Endothelial cell (in vitro differentiated cells): ENCODE measurements at places on chromosomes 16 and 17.

DNA sequence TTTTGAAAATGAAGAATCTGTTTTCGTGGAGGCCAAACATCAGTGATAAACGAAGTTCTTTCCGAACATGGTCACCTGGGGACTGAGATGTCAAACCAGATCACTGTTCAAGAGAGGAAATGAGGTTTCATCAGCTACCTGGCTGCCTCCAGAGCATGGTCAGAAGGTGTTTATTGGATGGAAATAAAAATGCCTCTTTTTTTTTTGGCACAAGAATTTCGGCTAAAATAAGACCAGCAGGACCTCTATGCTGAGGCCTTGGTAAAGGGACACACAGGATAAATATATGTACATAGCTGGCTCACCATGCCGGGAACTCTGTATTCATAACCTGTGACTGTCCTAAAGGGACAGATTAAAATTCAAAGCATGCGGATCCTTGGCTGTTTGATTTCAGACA is 135.3 kb downstream of the UTP18 start:
- DNase-seq, result no peak

GRCh38 chr17:78366109-78366848 is 6.4 kb upstream of the SOCS3 start:
- no peak for DNase-seq

DNA sequence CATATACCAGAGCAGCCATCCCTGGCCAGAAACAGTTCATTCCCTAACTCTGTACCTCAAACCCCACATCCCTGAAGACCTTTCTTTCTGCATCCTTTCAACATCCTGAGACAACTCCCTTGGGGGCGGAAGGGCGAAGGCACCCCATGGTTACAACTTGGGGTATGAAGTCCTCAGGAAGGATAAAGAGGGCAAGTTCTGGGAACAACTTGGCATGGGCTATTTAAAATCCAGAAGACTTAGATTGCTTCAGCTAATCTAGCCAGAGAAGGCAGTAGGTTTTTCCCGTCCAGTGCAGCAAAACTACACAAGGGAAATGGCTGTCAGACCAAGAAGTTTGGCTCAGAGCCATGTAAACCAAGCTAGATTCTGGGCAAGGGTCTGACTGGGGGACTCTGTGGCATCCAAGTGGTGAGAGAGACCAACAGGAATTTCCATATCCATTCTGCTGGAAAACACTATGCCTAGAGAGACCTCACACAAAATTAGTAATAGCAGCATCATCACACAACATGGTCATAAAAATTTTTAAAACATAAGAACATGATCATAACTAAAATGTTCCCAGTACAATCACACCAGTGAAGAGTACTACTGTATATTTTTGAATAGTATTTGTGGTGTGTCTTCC is 113.2 kb downstream of the CDYL2 start:
- DNase-seq, result no peak

GRCh38 chr17:74471341-74471740 is 4.9 kb downstream of the CD300A start:
- no peak for DNase-seq

DNA sequence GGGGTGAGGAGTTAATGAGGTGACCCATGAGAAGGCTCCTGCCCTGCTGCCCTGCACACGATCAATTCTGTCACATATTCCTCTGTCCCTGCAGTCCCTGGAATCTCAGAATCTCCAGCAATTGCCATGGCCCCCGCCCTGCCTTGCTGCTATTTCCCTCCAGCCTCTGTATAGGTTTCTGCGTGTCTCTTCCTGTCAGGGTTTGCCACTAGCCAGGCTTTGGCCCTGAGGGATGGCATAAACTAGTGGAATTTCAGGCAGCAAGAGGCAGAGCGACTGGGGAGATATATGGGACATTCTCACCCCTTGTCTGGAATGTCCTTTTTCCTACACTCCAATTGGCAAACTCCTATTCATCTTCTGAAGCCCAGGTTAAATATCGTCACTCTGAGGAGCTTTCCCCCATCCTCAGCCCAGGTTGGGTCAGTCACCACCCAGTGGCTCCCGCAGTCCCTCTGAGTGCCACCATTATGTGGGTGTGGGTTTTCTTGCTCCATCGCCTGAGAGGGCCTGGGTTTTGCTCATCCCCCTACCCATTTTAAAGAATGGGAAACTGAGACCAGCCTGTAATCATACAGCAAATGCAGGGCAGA is 15.5 kb upstream of the NATD1 start:
- no peak for DNase-seq

DNA sequence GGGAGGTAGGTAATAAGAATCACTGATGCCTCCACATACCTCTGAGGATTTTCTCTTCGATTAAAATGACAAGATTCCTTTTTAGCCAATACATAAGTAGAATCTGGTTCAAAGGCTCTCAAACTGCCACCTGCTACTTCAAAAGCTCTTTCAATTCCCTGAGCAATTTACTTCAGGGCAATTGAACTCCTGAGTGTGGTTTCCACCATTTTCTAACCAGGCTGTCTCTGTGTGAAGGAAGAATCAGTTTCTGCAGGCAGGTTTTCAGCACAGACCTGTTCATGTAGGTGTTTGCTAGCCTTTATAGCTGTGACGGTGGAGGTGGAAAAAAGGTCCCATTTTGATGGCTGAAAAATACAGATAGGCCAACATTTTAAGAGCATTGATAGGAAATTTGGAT is 18.2 kb upstream of the HS3ST3B1 start:
- DNase-seq, result no peak

DNA sequence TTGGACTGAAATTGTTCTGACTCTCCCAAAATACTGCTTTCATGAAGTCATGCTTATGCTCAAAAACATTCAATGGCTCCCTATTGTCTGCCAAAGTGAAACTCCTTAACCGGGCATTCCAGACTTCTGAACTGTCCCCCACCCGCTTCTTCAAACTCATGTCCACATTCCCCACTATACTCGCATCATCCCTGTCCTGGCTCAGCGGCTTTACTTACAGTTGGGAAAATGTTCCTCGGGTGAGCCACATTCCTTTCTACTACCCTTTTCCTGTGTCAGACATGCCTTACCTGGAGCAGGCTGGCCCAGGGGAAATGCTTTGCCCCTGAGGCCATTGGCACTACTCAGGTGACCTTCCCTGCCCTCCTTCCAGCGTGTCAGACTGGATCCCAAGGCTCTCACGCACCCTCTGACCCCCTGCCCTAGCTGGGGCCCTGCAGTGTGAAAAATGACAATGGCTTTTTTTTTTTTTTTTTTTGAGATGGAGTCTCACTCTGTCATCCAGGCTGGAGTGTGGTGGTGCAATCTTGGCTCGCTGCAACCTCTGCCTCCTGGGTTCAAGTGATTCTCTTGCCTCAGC is 5.3 kb downstream of the CYGB start:
- no peak for DNase-seq

GRCh38 chr16:53055541-53056391 is 975 bp downstream of the CHD9 start:
- DNase-seq, result peak; percentile 37

- DNase-seq, result no peak
These were observed 44.1 kb upstream of the MGAT5B start for GRCh38 chr17:76824093-76824492.

- no peak for DNase-seq
These were observed 1.3 kb downstream of the NF1 start for GRCh38 chr17:31096106-31096436.

DNA sequence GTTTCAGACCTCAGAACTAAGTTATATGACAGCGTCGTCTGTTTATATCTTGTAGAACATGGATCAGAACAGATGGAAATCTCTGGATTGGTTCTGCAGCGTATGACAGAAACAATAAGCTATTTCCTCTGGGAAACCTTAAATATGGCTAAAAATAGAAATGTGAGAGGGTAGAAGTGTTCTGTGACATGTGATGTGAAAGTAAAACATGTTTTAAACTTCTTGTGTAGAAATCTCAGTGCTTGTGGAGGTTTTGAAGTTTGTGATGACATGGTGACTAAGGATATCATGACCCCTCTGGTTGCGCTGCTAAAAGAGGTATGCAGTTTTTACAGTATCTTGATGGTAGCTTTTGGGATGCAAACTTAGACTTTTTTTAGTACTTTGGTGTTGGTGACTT is 2.8 kb downstream of the HEATR3 start:
- no peak for DNase-seq

DNA sequence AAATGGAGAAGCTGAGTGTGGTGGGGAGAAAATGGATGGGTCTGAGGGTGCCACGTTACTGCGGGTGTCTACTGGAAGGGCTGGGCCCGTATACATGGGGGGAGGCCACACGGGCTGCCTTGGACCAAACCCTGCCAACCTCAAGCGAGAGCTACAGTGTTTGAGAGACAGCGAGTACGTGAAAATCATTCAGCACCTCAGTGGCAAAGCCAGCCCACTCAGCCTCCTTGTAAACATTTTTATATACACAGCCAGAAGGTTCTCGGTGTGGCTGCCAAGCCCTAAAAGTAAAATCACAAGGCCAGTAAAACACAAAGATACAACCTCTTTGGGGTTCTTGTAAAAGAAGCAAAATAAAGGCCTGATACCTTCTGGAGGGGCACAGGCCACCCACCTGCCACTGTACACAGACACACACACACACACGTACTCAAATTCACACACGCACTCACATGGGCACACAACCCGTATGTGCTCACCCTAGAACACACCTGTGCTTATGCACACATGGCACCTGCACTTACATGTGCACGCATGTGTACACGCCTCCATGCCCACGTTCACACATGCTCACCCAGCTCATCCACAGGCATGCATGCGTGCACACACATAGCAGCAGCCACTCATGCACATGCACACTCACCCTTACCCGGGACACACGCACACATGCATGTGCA is 102.8 kb downstream of the GSG1L start:
- DNase-seq, result no peak

- no peak for DNase-seq
These were observed 240.3 kb downstream of the MAF start for GRCh38 chr16:79360267-79360666.

- no peak for DNase-seq
These were observed 1.1 kb upstream of the PRPSAP1 start for GRCh38 chr17:76354747-76355310.

DNA sequence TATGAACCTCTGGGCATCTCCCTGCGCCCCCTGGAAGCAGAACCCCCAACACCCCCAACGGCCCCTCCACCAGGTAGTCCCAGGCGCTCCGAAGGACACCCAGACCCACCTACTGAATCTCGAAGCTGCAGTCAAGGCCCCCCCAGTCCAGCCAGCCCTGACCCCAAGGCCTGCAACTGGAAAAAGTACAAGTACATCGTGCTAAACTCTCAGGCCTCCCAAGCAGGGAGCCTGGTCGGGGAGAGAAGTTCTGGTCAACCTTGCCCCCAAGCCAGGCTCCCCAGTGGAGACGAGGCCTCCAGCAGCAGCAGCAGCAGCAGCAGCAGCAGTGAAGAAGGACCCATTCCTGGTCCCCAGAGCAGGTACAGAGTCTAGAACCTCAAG is 1.5 kb downstream of the BCL6B start:
- DNase-seq, result no peak

DNA sequence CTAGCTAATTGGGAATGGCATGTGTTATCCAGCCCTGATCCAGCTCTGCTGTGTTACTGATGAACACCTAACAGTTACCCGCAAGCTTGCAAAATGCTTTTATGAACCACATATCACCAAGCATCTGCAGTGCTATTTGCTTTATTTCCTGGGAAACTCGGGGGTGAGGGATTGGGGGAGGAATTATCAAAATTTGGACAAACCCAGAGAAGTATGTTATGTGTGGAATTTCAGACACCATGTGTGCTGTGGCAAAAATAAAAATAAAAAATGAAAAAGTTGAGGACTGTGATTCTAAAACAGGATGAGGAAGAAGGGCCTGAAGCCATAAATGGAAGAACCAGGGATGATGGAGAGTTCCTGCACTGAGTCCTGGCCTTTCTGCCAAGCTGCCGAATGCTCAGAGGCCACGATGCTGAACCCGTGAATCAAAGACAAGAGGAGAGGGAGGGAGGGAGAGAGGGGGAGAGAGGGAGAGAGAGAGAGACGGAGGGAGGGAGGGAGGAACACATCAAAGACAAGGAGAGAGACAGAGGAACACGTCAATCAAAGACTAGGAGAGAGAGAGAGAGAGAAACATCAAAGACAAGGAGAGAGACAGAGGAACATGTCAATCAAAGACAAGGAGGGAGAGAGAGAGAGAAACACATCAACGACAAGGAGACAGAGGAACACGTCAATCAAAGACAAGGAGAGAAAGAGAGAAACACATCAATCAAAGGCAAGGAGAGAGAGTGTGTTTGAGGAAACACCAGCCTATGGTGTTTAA is 89.8 kb downstream of the MRM3 start:
- no peak for DNase-seq

DNA sequence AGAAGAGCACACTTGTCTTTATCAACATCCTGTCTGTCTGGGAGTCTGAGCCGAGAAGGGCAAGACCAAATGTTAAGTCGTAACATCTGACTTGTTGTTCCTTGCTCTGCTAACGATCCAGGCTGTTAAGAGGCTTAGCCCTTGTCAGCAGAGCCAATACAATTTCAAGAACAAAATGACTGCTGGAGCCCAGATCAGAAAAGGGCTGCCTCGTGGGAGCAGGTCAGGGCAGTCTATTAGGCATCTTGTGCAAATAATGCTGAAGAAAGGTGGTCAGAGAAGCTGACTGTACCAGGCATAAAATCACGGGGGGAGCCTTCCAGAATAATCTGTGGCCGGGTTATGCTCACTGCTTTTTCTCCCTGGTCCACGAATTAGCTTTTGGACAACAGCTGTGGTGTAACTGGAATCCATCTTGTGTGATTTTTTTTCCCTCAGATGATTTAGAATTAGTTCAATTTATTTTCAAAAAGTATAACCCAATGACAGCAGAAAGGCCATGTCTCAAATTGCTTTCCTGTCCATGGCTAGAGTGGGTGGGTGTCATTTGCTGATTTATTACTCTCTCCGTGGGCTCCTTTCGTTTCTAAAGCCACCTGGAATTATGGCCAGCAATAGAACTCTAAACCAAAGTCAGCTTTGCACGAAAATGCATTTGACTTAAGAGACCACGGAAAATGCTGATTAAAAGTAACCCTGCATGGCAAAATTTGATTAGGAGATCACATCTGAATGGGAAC is 221.1 kb upstream of the HSBP1 start:
- no peak for DNase-seq

DNA sequence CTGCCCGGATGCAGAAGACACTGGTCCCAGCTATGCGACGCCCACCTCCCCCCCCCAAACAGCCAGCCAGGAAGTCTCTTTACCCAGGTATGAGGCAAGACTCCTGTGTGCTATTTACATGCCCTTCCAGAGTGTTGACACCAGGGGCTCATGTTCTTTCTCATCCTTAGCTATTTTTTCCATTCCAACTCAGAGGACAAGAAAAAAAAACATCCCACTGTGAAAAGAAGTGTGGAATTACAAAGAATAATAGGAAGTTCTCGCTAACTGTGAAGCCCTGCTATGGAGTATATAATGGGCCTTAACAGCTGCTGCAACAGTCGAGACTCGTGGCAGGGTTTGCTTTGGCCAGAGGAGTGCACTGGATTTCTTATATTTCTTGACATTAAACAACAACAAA is 584.9 kb downstream of the CDH13 start:
- no peak for DNase-seq

GRCh38 chr16:86723689-86724088 is 145.3 kb downstream of the FOXL1 start:
- no peak for DNase-seq

GRCh38 chr17:37802061-37802595 is 57.3 kb upstream of the HNF1B start:
- no peak for DNase-seq
